ENCODE measurements at places on chromosomes 6 and 20. TPM values are rescaled to one million over a fixed set of nuclear protein-coding genes. Genes with fewer than 3 reads are reported as not detected.

Gene HSPA12B
- not detected for total RNA-seq

DNA sequence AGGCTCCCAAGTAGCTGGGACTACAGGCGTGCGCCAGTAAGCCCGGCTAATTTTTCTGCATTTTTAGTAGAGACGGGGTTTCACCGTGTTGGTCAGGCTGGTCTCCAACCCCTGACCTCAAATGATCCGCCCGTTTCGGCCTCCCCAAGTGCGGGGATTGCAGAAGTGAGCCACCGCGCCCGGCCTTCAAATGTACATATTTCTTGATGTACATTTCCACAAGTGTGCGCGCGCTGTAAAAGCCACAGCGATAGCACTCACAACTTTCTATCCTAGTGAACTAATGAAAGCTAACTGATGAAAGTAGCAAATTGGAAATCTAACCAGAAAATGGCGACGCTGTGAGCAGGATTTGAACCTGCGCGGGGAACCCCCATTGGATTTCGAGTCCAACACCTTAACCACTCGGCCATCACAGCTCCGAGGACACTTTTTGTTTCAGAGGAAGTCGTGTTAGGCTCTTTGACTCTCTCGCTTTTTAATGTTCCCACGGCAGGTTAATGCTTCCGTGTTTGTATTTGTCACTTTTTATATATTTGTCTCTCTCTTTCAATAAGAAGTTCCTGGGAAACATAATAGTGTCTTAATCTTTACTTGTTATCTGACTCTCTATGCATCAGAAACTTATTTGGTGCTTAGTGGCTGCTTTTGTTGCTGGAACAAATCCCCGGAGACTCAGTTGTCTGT, 199.4 kb upstream of the ZNF184 start:
- H3K36me3 ChIP-seq: peaks cover 1% of the 10 kb centered on the region
- no peak for DNase-seq
- H3K27ac ChIP-seq: no peak overlapping the region
- peaks cover 40% of the 10 kb centered on the region for H3K4me1 ChIP-seq
- H3K27me3 ChIP-seq: peaks cover 73% of the 10 kb centered on the region

DNA sequence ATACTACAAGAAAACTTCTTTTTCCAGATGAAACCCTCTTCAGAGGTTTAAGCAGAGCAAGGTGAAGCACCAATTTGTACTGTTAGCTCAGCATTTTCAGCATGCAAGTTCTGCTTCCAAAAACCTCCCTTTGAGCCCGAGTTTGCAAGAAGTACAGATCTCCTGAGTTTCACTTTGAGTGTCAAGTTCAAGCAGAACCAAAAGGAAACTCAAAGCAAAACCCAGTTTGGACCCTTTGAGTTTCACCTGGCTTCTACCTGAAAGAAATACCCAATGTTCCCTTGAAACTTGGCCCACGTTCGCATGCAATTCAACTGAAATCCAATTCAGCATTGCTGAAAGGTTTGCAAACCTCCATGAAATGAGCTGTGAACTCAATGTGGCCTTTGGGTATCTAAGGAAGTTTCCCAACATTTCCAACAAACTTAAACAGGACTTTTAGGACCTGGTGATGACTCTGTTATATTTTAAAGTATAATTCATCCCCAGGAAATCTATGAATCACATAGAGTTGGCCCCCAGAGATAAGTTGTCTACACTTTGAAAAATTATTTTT, 62.9 kb upstream of the HBS1L start:
- H3K27ac ChIP-seq: peak overlapping the region; percentile 81
- H3K4me1 ChIP-seq: peaks cover 49% of the 10 kb centered on the region
- DNase-seq: no peak
- no peaks in the 10 kb centered on the region for H3K27me3 ChIP-seq

- no peak for DNase-seq
- H3K36me3 ChIP-seq: no peaks in the 10 kb centered on the region
- H3K4me1 ChIP-seq: no peaks in the 10 kb centered on the region
- no peak overlapping the region for H3K4me3 ChIP-seq
- no peak overlapping the region for H3K27ac ChIP-seq
These were observed 63.7 kb upstream of the SLC22A23 start for GRCh38 chr6:3520281-3521230.

Gene ADA
- total RNA-seq: 98.8 TPM

DNA sequence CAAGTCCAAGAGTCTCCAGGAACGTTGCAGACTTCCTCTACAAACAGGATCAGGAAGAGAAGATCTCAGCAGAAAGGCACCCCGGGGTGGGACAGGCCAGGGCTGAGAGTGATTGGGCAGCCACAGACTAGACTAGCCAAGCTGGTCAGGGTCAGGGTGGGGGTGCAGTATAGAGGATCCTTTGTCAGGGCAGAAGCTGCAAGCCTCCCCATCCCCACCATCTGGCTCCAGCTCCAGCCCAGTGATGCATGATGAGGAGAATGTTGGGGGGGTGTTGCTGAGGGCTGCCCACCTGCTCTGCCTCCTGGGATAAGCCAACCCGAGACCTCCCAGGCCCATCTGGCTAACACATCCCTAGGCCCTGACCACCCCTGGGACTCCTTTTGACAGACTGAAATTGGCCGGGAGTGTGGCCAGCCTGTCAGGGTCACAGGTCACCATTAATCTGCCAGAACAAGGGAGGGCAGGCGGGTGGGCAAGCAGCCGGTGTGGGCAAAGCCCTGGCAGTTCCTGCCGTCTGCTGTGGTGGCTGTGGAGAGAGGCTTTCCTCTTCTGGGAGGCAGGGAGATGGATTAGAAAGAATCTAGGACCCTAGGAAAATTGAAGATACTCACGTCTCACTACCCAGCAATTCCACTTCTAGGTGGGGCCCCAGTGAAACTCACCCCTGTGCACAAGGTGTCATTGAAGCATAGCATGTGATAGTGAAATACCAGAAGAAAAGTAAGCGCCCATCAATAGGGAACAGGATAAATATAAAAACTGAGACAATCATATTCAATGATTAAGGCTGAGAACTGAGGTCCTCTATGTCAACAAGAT, 22.1 kb upstream of the SNTA1 start:
- H3K4me3 ChIP-seq: no peak overlapping the region
- H3K27me3 ChIP-seq: no peaks in the 10 kb centered on the region
- H3K36me3 ChIP-seq: no peaks in the 10 kb centered on the region
- DNase-seq: no peak
- H3K4me1 ChIP-seq: peaks cover 4% of the 10 kb centered on the region

DNA sequence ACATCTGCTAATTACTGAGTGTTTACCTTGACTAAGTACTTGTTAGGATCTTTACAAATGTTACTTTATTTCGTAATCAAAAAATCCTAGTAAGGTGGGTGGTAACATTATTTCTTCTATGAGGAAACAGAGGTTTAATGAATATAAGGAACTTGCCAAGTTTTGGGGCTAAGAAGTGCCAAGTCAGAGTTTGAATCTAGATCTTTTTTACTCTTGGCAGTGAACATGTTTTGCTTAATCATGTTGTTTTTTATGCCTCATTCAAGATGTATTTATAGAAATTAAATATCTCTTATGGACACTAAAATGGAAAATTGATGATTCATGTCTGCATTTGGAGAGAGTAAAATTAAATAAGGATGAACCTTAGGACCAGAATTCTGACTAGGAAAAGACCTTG, 393.7 kb downstream of the UTRN start:
- no peak overlapping the region for H3K4me3 ChIP-seq
- peaks cover 61% of the 10 kb centered on the region for H3K36me3 ChIP-seq
- DNase-seq: no peak
- H3K27me3 ChIP-seq: no peaks in the 10 kb centered on the region
- H3K27ac ChIP-seq: no peak overlapping the region
- peaks cover 14% of the 10 kb centered on the region for H3K4me1 ChIP-seq

DNA sequence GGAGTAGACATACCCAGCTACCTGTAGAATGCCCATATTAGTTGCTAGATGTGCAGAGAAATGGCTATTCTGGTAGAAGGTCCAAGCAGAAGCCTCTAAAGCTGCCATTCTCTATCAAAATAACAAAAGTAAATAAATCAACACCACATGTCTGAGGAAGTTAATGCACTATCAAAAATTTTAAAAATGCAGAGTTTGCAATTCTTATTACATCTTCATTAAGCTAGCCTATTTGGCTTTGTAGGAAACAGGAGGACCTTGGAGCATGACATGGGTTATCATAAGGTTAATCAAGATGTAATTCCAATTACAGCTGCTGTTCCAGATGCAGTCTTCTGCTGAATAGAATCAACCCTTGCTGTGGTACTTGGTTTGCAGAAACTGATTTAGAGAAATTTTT, 188.4 kb downstream of the TBX18 start:
- peaks cover 1% of the 10 kb centered on the region for H3K36me3 ChIP-seq
- peaks cover 3% of the 10 kb centered on the region for H3K27me3 ChIP-seq
- no peak for DNase-seq
- no peak overlapping the region for H3K27ac ChIP-seq

Gene CRISP3
- not detected for total RNA-seq

GRCh38 chr6:5054245-5054873, 30.8 kb upstream of the PPP1R3G start:
- peaks cover 6% of the 10 kb centered on the region for H3K36me3 ChIP-seq
- peaks cover 2% of the 10 kb centered on the region for H3K4me1 ChIP-seq
- no peak overlapping the region for H3K27ac ChIP-seq
- no peak overlapping the region for H3K4me3 ChIP-seq
- DNase-seq: no peak

- no peaks in the 10 kb centered on the region for H3K4me1 ChIP-seq
- no peaks in the 10 kb centered on the region for H3K36me3 ChIP-seq
- H3K27ac ChIP-seq: no peak overlapping the region
- no peaks in the 10 kb centered on the region for H3K27me3 ChIP-seq
These were observed 881.8 kb upstream of the CITED2 start for GRCh38 chr6:140256248-140256647.

- H3K27me3 ChIP-seq: peaks cover 2% of the 10 kb centered on the region
- H3K4me1 ChIP-seq: no peaks in the 10 kb centered on the region
- H3K4me3 ChIP-seq: no peak overlapping the region
- no peaks in the 10 kb centered on the region for H3K36me3 ChIP-seq
- DNase-seq: no peak
These were observed 259.1 kb downstream of the HDGFL1 start for GRCh38 chr6:22828179-22829062.
